Fibroblast of the aortic adventitia (primary cell): ENCODE measurements at places on chromosomes 3 and 15.

- peak; percentile 51 for DNase-seq
Observed at GRCh38 chr15:90413411-90414379, 25.7 kb downstream of the IQGAP1 start.

DNA sequence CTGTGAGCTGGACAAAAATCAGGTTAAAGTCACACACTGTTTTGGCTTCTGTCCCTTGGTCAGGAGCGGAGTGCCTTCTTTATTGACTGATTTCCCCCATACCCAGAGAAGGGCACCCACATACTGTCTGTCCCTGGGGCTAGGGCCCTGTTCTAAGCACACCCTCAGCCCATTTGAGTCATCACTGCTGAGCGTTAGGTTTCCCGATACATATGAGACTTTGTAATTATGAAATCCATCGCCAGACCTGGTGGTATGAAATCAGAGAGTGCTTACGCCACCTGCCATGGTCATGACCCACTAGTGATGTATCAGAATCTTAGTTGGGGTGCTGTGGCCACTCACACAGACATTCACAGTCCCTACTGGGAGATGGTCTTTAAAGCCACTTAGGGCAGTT lies 96.8 kb downstream of the CHDH start:
- no peak for DNase-seq

GRCh38 chr3:138474163-138474562 lies 39.7 kb downstream of the ESYT3 start:
- no peak for DNase-seq

GRCh38 chr3:71447197-71447596 lies 136.3 kb downstream of the FOXP1 start:
- DNase-seq, result no peak

- no peak for DNase-seq
Observed at GRCh38 chr3:167736264-167736787, 805 bp downstream of the SERPINI1 start.

GRCh38 chr3:122858373-122858772 lies 63.5 kb downstream of the SLC49A4 start:
- peak; percentile 58 for DNase-seq

DNA sequence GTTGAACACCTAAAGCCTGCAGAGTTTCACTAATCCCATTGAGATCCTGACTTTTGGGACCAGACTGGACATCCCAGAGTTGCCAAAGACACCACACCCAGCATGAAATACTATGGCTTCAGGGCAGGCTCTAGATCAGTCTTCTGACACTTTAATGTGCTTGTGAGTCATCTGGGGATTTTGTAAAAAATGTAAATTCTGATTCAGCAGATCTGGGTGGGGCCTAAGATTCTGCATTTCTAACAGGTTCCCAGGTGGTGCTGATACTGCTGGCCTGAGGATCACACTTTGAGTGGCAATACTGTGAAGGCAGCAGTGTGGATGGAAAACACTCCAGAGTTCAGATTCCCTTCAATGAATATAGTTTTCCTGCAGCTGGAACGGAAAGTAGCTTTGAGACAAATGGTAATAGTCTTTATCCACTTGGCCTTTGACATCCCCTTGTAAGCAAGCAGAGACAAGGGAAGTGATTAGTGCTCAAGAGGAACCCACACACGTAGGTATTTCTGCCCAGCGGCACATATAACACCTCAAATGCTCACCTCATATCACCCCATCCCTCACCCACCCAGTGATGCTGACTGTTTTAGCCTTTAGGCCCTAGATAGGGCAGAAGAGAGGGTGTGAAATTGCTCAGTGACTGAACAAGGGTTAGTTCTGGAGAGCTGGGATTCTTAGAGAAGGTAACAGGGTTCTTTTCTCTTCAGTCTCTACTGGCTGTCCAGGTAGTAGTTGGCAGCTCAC lies 51.5 kb upstream of the GSK3B start:
- DNase-seq, result peak; percentile 76

DNA sequence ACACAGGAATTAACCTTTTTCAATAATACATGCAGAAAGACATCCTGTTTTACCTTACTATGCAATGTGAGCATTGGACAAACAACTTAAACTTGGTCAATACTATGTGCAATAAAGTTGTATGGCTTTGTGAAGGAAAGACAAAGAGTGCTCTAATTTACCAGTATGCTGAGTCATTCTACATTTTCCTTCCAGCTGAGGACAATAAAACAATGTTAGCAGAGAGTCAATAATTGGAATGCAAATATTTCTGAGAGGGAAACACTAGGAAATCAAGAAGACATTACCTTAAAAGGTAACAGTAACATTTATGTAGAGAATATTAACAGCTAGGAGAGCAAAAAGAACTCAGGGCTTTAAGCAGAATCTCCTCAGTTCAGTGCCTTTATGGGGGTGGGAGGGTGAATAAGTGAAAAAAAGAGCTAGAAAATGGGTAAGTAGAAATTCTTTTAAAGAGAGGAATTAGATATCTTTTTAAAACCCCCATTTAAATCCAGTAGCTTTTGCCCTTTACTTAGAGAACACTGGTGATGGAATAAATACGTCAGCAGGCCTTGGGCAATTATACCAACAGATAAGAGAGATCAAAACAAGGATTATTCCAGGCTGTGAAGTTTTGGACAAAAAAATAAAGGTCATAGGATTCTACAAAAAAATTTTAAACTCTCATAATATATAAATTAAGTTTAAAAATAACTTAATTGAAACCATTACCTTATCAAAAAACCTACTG lies 11.6 kb upstream of the HGD start:
- DNase-seq, result peak; percentile 60

GRCh38 chr15:87287156-87287555 lies 969.4 kb downstream of the NTRK3 start:
- DNase-seq, result peak; percentile 93

- DNase-seq, result no peak
Observed at GRCh38 chr3:174548841-174549623, 310.1 kb upstream of the NAALADL2 start.

DNA sequence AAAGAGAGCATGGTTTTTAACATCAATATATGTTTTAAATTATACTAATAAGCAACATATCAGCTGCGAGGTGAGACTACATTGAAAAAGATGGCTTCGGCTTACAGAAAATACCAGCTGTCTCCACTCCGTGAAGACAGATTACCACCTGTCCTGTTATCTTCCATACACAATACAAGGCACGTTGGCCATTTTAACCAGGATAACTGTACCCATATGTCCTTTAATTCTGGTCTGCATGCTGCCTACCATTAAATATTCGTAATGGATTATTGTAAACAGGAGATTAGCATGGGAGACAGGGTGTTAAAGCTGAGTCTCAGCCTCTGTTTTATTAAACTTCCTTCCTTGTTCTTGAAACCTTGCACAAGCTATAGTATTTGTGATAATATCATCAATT lies 855.5 kb downstream of the ROBO1 start:
- no peak for DNase-seq

DNA sequence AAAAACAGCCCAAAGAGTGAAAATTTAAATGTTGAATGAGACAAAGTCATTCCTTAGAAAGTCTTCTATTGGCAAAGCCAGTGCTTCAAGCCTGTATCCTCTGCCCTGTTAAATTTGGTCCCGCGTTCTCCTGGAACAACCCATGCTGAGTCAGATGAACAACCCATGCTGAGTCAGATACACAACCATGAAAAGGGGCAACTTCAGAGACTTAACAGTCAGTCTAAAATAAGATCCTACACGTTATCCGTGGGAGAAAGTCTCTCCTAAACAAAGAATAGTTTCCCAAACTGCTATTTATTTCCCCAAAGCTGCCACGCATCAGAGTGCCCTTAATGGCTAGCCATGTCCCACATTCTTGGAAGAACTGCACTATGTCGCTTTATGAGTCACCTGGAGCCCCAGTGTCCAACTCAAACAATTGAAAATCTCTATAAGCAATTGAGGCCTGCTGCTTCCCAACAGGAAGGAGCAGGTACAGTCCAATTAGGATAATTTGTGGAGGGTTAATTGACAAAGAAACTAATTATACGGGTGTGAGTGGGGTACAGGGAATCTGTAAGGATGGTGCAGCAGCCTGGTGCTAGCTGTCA lies 66.1 kb downstream of the WHAMM start:
- peak; percentile 67 for DNase-seq

GRCh38 chr3:11665331-11665730 lies 21.6 kb upstream of the VGLL4 start:
- DNase-seq, result no peak

GRCh38 chr3:37147666-37148065 lies 26.7 kb downstream of the LRRFIP2 start:
- no peak for DNase-seq

DNA sequence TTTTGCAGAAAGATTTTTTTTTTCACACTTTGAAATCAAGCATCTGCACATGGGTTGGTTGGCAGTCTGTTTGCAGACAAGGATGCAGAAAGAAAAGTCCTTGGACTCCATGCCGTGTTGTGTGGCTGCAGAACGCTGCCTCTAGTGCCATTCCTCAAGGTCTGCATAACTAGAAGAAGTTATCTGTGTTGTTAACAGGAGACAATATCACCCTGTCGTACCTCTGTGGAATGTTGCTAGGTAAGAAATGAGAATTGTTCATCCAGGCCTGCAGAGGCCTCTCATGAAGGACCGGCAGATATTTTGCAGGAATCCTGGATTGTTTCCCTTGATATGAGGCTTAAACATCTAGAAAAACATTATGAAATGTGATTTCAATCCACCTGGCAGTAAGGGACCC lies 58.5 kb upstream of the PPARG start:
- no peak for DNase-seq

GRCh38 chr3:48607519-48607918 lies 1.9 kb downstream of the UQCRC1 start:
- no peak for DNase-seq

GRCh38 chr15:57432141-57432741 lies 55.9 kb downstream of the CGNL1 start:
- DNase-seq, result peak; percentile 53

DNA sequence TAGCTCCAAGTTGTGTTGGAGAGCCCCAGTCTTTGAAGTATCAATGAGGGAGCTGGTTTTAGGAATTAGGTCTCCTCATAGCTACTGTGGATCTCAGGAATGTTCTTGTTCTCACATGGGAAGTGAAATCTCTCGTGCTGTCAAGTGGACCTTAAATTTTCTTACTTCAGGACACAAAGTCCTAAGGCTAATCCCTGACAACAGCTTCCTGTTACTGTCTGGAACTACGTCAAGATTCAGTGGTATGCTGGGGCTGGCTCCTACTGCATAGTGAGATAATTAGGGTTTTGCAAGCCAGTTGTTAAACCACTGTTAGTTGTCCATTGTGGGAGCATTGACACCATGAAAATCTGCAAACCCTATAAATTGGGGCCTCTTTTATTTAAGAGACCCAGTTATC lies 22.8 kb downstream of the MESP1 start:
- DNase-seq, result peak; percentile 47

- DNase-seq, result no peak
Observed at GRCh38 chr3:166367947-166368533, 530.8 kb upstream of the BCHE start.

GRCh38 chr3:17749705-17750293 lies 7.4 kb upstream of the TBC1D5 start:
- DNase-seq, result peak; percentile 17

GRCh38 chr3:45597171-45597570 lies 2.6 kb downstream of the LIMD1 start:
- peak; percentile 76 for DNase-seq

GRCh38 chr3:129602309-129602708 lies 4.2 kb downstream of the PLXND1 start:
- no peak for DNase-seq

- DNase-seq, result peak; percentile 56
Observed at GRCh38 chr3:149615731-149616221, 42.0 kb downstream of the WWTR1 start.

DNA sequence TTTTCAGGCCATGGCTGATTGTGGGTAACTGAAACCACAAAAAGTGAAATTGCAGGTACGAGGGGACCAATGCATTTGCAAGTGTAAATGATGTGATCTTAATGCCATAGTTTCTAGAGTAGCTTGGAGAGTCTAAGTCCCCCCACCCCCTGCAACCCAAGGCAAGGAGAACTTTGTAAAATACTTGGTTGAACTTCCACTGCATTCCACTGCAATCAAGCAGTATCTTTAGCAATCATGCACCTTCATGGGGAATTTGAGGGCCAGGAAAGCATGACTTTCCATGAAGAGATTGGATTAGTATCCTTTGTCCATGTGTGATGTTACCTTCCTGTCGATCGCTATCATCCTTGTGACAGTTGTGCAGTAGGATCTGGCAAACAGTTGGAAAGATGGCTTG lies 11.4 kb upstream of the CYP8B1 start:
- DNase-seq, result no peak

- no peak for DNase-seq
Observed at GRCh38 chr3:150825916-150826377, 63.0 kb upstream of the SIAH2 start.

- peak; percentile 33 for DNase-seq
Observed at GRCh38 chr3:39506863-39507262, 39.4 kb downstream of the MOBP start.

- no peak for DNase-seq
Observed at GRCh38 chr15:69723404-69724096, 270.9 kb downstream of the RPLP1 start.

GRCh38 chr3:42263354-42264346 lies 2.3 kb downstream of the CCK start:
- DNase-seq, result no peak

DNA sequence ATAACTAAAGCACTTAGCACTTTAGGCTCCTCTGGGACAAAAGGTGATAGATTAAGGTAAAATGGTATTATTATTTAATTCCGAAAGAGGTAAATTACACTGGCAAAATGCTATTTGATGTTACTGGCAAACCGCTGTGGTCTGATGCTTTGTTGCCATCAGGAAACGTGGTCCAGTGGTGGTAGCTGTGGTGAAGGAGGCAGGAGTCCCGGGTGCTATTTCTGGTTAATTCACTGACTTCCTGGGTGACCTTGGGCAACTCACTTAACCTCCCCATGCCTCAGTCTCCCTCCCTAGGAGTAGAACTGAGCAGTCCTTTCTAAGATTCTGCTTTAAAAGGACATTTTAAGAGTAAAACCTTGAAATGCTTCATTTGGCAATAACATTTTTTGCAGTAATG lies 233.4 kb downstream of the ZPLD1 start:
- DNase-seq, result no peak

DNA sequence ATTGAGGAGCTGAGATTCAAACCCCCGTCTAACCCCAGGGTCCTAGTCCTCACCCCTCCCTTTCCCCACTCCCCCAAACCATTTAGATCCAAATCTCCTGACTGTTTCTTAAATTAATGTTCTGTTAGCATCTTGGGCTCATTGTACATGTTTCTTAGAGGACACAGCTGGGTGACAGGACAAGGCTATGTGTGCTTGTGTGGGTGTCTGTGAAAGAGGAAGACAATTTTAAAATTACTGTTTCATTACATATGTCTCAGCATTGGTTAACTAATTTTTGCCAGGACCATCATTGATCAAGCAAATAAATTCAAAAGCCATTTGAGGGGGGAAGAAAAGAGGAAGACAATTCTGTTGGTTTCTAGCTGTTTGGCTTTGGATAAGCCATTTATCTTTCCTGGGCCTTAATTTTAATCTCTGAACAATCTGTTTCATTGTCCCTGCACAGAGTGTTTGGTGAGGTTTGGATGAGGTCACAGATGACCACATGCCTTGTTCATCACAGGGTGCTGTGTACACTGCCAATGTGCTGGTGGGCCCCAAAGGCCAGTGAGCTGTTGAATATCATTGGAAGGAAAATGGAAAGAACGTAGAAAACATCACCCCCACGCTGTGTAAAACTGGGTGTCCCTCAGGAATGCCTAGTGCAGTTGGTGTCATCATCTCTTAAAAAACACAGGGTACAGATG lies 51.9 kb downstream of the RPLP1 start:
- DNase-seq, result no peak
